ENCODE measurements at places on chromosomes 3 and 15.

DNA sequence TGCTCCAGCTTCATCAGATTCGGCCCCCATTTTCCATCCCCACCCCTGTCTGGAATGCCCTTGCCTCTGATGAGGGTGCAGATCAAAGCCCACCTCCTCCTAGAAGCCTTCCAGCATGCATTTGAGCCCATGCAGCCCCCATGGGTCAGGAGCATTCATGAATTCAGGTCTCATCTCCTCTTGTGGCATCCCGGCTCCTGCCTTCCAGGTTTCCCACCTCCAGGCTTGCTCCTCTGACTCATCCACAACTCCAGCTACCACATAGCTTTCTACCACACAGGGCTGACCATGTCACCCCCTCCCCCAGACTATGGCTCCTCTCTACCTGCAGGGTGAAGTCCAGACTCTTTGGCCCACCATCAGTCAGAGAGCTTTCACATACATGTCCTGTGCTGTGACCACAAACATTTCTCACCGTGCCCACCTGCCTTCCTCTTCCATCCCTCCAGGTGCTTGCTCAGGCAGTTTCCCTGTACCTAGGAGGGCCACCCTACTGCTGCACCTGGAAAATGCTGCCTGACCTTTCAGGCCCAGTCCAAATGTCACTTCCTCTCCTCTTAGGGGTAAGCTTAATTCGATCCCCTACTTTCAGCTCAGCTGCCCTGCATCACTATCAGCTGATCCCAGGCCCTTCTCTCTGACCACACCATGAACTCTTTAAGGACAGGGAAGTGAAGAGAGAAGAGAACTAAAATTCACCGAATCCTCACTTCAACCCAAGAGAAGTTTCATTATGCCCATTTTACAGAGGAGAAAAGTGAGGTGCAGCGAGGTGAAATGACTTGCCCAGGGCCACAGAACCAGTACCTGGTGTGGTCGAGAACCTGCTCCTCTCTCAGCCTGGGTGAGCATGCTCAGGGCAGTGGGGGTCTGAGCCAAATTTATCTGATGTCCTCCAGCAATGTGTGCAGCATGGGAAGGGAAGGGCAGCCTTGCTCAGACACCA lies 13.7 kb upstream of the FGD5 start:
- no peak for DNase-seq

GRCh38 chr15:33131552-33132232 lies 62.8 kb downstream of the FMN1 start:
- no peak for DNase-seq

GRCh38 chr15:66789029-66790025 lies 87.3 kb downstream of the SMAD6 start:
- DNase-seq: no peak

DNA sequence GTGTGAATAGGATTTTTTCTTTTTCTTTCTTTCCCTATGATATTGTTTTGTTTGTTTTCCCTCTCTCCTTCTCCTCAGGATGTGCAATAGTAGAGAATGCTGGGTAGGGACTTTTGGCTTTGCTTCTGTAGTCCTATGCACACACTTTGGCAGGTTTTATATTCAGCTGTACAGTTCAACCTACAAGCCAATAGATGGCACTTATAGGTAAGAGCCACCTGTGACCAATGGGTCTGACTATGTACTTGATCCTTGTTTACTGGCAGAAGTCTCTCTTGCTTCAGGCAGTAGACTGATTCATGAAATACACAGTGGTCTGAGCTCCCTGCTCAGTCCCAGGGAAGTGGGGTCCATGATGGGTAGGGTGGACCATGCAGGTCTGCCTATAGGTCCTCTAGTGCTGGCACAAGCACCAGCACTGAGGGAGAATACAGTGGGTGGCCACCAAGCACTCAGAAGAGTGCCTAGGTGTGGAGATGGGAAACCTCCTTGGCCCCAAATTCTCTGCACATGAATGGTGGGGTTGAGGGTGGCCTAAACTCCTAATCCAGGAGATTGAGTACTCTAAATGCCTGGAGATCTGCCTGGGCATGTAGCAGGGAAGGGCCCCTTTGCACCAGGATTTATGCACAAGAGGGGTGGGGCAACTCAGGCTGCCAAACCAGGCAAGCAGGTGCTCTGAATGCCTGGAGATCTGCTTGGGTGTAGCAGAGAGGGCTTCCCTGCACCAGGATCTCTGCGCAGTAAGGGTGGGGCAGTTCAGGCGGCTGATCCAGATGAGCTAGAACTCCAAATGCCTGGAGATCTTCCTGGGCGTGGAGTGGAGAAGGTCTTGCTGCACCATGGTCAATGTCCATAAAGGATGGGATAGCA lies 176.1 kb downstream of the DOCK3 start:
- no peak for DNase-seq

DNA sequence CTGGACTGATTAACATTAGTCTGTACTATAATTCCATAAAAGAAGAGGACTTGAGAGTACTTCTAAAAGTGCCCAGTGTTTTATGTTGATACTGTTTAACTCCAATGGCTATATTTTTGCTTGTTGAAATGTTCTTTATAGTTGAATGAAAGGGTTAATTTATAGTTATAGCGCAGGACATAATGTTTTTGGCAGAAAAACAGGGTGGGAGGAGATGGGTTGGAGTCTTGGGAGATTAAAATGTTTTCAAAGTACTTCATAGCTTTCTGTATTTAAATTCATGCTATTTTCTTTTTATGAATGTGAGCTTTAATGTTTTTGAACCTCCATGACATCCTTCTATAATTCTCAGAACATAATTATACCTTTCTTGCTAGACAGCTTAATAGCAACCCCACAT lies 108.2 kb downstream of the CNTN3 start:
- DNase-seq: no peak

DNA sequence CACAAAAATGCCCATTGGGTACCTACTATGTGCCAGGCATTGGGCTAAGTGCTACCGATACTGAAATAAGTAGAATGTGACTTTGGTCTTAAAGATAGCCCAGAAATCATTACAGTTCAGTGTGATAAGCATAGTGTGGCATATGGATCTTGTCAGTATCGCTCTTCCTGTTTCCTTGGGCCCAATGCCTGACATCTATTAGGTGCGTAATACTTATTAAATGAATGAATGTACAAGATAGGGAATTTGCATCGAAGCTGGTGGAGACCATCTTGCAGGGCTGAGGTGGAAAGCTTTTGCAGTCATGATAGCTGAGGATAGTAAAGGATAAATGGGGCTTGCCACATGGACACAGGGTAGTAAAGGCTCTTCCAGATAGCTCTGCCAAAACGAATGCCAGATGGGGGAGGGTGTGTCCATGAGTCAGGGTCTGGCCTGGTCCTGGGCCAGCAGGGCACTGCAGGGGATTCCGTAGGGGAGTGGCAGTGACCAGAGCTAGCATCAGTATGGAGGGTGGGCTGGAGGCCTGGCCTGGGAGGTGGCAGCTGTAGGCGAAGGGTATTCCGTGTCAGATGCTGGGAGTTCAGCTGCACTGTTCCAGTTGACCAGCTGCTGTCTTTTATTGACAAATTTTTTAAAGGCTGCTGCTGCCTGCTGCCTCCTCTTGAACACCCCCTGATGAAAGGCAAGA lies 23.5 kb downstream of the TSEN2 start:
- DNase-seq: no peak

- no peak for DNase-seq
Measured at GRCh38 chr15:70788114-70789049, 25.0 kb upstream of the UACA start.

- peak; percentile 27 for DNase-seq
Measured at GRCh38 chr15:74399511-74400312, 32.3 kb upstream of the CYP11A1 start.

DNA sequence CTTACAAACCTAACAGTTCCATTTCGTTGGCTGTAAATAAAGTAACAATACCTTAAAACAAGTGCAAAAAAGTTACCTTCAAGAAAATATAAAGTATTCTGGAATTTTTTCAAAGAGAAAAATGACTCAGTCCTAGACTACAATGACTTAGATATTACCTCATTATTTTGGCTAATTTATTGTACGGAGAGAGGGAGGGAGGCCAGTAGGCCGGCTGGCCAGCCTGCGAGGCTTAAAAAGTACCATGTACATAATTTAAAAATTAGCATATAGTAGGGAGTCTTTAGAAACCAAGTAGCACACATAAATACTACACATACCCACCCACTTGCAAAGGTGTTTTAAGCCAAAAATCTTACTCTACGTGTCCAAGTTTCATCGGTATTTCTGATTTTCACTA lies 41.9 kb upstream of the MAP4 start:
- DNase-seq: no peak

DNA sequence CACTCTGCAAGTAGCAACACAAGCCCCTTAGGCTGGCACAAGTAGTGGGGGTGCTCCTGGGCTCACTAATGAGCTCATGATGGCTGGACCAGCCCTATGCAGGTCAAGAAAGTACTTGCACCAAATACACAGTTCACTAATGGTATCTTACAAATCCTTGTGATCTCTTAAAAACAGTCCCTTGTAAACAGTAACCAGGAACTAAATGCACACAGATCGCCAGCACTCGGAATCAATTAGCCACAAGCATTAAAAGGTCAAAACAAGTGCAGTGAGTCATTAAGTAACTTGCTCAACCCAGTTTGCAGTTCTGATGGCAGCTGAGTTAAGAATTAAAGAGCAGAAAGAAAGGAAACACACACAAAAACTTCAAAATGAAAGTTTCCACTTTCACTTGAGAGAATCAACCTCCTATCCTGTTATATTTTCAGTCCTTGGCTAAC lies 43.2 kb downstream of the ARHGEF3 start:
- peak; percentile 51 for DNase-seq

GRCh38 chr3:196275126-196275525 lies 12.4 kb downstream of the PCYT1A start:
- no peak for DNase-seq

DNA sequence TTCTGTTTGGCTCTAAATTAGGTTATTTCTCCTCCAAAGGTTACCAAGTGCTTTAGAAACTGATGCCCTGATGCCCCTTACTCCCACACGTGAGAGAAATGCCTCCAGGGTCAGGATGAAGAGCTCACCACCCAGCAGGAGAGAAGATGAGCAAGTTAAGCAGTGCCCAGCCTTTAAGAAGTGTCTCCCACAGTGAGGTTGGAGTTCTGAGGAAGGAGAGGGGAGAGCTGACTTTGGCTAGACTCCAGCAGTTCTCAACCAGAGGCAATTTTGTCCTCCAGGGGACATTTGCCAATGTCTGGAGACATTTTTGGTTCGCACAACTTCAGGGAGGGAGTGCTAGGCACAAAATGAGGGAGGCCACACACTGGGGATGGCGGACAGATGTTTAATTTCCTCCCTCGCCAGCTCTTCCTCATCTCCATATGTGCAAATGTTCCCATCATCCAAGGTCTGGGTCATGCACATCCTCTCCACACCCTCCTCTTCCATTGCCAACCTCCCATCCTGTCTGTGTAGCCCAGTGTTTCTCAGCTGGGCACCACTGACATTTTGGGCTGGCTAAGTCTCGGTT lies 50.6 kb upstream of the SLC7A14 start:
- no peak for DNase-seq

DNA sequence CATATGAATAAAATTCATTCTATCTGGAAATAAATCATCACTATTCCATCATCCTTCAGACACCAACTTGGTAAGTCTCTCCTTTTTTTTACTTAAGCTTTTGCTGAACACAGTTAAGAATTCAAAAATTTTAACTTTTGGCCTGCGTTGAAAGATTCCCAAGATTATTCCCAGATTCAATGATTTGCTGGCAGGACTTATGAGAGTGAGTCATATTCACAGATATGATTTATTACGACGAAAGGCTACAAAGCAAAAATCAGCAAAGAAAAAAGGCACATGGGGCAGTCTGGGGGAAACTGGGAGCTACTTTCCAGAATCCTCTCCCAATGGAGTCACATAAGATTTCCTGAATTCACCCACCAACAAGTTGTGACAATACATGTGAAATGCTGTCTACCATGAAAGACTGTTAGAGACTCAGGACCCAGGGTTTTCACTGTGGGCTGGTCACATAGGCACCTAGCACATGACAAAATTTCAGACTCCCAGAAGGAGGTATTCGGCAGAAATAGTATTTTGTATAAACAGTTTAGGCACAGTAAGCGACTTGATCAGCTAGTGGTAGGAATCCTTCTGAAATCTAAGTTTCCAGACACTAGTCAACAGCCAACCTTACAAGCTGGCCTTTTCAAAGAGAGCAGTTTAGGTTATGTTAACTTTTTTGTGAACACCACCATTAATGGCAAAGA lies 82.1 kb downstream of the DLG1 start:
- DNase-seq: no peak

DNA sequence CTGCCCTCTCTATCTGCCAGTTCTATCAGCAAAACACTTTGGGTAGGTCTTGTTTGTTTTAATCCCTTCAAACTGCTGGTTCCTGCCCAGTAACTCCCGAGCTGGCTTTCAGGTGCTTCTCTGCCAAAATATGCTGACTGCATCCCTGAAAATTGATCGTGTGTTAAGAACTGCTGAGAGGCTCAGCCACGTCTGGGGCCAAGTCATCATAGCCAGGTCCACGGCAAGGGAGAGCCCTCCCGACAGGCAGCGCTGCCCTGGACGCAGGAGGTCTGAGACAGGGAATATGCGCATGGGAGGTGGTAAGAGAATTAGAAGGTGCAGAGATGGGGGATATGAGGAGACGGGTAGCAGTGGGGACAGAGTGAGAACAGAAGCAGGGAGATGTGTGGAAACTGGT lies 179.7 kb upstream of the TOPAZ1 start:
- no peak for DNase-seq

DNA sequence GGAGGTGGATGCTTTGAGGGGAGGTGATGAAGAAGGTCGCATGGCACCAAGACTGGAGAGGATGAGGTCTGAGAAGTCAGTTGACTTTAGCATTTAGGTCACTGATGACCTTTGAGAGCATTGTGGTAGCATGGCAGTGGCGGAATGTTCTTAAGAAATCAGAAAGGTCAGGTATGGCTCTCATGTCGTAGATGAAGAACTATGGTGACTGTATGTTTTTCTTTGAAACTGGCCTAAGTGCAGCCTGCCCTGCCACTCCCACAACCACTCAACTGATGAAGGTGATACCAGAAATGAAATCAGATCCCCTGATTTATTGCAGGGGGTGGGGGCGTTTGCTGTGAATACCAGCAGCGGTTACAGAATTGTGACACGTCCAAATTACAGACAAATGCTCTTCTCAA lies 102.6 kb downstream of the ITPR1 start:
- no peak for DNase-seq

GRCh38 chr3:191499307-191500080 lies 38.5 kb downstream of the PYDC2 start:
- no peak for DNase-seq

DNA sequence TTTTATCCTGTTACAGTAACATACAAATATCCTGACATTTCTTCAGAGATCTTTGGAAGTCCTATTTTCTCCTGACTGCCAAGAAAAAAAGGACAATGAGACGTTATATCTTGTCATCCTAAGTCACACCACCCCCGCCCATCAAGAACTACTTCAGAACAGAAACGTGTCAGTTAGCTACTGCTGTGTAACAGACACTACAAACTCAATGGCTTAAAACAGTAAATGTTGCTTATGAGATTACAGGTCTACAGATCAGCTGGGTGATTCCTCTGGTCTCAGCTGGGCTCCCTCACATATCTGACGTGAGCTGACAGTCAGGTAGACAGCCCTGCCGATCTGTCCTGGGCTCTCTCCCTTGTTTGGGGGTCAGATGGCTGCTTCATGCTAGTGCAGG lies 20.5 kb upstream of the CCDC174 start:
- no peak for DNase-seq

GRCh38 chr15:90004671-90005070 lies 3.5 kb downstream of the ZNF710 start:
- DNase-seq: no peak

GRCh38 chr3:32934150-32934742 lies 17.2 kb upstream of the CCR4 start:
- no peak for DNase-seq
